IPS-NIHi11 (cell line): ENCODE measurements at places on chromosomes 6 and 20.

GRCh38 chr20:10790013-10790412 is 116.2 kb upstream of the JAG1 start:
- no peak for DNase-seq

DNA sequence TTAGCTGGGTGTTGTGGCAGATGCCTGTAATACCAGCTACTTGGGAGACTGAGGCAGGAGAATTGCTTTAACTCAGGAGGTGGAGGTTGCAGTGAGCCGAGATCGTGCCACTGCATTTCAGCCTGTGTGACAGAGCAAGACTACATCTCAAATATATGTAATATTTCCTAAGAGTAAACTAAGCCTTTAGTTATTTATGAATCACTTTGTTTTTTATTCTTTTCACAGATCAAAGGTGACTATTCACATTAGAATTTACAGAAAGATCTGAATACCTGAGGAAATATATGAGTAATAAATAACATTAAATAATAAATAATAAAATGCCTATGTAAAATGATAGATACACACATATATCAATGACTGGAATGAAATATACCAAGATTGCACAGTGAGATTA is 630.8 kb upstream of the IMPG1 start:
- no peak for DNase-seq

- peak; percentile 95 for DNase-seq
These were observed 20.9 kb upstream of the GATA5 start for GRCh38 chr20:62496568-62497218.

DNA sequence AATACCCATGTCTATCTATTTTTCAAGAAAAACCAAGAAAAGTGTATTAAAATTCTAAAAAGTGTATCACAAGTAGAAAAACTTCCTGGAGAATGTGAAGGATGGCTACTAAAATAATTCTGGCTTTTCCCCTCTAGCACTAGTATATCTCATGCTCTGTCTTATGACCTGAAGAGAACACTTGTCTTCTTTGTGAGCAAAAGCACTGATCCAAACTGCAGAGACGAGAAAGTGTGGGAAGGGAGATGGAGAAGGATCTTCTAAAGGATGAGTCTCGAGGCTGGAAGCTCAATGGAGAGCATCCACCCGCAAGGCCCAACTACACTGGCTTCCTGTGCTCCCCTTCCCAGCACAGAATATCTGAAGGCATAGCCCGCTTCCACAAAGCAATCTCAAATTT is 23.5 kb downstream of the STX7 start:
- DNase-seq, result no peak

- no peak for DNase-seq
These were observed 754.7 kb downstream of the DHX35 start for GRCh38 chr20:39716796-39717341.

DNA sequence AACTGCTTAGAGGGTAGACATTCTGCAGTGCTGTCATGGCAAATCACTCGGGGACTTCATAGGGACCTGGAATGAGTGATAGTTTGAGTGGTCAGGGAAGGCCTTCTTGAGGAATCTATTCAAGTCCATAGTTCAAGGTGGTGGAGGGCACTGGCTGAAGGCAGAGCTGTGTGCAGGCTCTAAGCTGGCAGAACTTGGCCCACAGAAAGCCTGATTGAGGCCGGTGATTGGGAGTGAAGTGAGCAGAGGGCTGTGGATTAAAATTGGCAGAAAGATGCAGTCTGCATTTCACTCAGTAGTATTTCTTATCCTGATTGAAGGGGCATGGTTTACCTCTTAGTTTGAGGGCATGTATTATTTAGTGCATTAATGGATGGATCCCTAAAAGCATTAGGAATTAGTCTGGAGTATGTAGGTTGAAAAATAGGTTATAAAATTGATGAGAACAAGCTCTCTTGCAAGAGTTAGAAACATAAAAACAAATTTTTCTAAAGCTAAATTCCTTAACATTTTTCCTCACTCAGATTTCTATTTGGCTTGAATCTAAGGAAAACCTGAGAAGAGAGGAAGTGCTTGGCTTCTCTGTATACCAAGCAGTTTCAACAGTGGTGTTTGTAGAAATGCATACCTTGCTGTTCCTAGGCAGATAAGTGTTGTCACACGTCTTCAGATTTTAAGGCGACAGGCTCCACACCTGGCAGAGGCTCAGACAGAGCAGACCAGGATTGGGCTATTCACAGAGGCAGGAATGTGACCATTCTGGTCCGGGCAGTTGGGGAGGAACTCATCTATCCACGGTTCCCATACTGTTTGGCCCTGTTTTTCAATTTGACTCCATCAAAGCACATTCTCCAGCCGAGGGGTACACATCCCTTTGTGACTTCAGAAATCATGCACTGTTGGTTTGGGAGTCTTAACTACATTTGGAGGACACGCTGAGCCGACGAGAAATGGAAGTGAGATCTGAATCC is 45.2 kb downstream of the UTRN start:
- peak; percentile 76 for DNase-seq

DNA sequence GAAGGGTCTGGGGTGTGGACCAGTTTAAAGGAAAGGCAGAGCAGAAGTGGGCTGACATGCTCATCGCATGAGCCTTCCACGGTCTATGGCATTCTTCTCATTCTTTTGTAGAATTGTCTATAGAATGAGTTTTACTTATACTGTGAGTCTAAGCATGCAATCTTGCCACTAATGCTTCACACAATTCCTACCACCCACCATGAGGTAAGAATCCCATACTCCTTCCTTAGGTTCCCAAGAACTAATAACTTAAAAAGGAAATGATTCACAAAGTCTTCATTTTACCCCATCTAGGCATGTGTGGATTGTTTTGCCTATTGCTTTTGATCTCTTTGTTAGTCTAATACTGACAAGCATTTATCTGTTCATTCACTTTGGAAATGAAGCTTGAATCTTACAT is 195.2 kb downstream of the LY86 start:
- DNase-seq, result no peak

DNA sequence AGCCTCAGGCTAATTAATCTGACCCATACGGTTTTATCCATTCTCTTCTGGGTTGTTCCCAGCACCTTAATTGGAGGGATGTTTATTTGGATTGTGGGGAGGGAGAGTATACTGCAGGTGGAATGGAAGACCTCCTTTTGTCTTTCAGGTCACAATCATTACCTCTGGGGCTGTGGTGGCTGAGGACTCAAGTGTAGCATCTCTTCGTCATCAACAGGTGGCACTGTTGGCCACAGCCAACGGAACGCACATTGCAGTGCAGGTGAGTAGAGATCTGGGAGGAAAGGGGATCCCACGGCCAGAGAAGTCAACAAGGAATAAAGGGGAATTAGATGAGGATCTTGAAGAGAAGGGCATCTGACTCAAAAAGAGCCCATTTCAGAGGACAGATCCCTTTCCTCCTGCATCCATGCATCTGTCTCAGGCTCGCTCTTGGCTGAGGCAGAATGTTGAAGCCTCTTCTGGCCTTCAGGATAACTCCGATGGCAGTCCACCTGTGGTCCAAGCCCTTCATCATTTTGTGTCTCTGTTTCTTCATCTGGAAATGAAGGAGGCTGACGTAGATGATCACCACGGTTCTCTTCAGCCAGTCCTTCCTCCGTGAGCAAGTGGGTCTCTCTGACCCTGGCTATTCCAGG is 3.2 kb upstream of the DEF6 start:
- DNase-seq, result peak; percentile 88

DNA sequence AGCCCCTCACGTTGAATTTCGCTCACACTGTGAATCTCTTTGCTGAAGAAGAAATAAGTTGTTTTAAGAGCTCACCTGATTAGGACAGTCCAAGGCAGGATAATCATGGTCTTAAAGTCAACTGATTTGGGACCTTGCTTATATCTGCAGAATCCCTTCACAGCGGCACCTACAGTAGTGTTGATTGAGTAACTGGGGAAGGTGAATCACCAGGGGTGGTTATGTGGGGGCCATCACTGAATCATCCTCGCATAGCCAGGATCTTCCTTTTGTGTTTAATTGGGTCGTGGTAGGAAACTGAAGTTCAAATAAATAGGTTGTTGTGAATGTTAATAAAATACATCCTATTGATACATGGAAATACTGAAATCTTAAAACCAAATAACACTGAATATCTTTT is 20.2 kb upstream of the MICA start:
- no peak for DNase-seq

- DNase-seq, result peak; percentile 21
These were observed 8.4 kb upstream of the NUP153 start for GRCh38 chr6:17714879-17715851.

DNA sequence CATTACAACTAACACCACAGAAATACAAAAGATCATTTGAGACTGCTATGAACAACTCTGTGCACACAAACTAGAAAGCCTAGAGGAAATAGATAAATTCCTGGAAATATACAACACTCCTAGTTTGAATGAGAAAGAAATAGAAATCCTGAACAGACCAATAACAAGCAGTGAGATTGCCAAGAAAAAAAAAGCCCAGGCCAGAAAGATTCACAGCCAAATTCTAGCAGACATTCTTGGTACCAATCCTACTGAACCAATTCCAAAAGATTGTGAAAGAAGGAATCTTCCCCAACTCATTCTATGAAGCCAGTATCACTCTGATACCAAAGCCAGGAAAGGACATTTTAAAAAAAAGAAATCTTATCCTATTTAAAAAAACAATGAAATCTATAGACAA is 7.0 kb upstream of the CDK19 start:
- no peak for DNase-seq

- DNase-seq, result no peak
These were observed 47.2 kb downstream of the RRBP1 start for GRCh38 chr20:17634661-17635331.

DNA sequence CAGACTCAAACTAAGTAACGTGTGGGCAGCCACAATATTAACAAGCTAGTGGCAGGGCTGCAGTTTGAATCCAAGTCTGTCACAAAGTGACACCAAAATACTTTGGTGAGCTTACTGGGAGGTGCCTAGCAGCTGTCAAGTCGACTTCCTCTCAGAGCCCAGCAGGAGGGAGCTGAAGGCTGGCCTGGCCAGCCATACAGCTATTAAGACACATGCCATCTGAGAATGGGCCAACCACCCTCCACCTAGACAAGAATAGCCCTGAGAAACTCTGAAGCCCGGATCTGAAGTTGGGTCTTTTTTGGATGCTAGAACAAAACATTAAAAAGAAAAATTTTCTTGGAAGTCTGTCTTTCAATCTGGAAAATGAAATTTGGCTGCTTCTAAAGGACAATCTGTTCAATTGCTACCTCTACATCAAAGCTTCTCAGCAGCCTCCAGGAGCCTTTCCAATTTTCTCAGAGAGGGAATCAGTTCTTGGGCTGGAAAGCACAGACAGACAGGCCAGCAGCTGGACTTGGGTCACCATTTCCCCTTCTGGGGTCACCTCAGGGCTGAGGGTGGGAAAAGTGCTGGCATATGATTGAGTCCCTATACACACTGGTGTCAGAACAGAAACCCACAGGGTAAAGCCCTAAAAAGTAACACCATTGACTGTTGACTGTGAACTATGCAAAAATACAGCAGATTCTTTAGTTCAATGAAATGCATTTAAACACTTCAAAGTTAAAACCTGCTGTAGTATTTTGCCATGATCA is 42.9 kb downstream of the UQCC1 start:
- peak; percentile 33 for DNase-seq
